ENCODE measurements at places on chromosomes 13 and 19. TPM values are rescaled to one million over a fixed set of nuclear protein-coding genes. Genes with fewer than 3 reads are reported as not detected.

DNA sequence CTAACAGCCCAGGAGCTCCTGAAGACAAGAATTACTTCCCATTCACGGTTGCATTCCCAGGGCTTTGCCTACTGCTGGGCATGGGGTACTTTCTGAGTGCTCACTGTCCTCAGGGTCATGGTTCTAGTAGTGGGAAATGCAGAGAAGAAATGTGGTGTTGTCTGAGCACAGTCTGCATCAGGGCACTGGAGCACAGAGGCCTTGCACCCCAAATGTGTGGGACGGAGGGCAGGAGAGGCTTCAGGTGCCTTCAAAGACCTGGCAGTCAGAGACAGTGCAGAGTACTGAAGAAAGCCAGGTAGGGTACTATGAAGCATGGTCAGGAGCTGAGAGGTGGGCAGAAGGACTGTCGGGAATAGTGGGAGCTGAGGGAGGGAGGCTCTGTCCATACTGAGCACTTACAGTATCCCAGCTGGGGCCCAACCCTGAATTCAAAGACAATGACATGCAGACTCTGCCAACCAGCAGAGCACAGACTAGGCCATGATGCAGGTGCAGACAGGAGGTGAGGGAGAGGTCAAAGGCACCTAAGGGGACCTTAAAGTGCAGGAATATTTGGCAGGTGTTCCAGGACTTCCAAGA, 144.4 kb downstream of the USP12 start:
- no peak for DNase-seq

DNA sequence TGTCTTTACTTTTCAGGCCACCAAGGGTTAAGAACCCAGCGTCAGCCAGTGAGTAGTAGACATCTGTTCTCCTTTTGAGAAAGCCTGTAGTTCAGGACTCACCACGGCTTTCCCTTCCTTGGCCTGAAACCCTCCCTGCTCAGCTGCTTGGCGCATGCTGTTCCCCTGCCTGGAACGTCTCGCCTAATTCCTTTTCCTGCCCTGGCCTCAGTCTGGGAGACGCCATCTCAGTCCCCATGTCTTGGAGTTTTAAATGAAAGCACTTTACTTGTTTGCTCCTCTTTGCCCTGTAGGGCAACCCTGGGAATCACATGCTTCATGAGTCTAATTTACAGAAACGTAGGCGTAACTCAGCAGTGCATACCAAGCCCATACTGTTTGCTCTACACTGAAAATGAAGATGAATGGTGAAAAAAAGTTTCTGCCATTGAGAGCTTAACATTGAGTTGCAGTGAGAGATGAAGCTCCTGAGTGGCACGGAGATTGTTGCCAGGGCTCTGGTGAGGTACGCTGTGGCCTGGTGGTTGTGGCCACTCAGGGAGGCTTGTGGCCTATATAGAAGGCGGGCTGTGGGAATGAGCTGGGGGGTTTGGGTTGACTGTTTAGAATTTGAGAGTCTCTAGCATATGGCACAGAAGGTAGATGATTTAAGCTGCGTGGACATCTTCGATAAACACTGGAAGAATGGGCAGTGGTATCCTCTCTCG, 52.8 kb downstream of the GATAD2A start:
- DNase-seq: no peak

DNA sequence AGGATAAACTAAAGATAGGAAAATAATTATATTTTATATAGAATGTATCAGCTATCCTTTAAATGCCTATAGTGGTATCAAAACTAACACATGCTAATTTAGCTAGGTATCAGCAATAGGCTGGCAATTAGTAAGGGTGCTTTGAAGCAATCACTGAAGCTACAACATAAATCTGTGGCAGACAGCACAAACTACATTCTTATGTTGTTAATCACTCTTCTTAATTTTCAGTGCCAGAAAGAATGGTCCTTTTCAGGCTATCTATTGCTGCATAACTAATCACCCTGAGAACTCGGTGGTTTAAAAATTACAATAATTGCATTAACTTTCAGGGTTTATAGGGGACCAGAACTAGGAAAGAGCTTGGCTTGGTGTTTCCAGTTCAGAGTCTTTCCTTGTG, 963.1 kb downstream of the EFNB2 start:
- no peak for DNase-seq

Gene CEACAM3
- not detected for total RNA-seq

Gene DOCK9
- total RNA-seq: 126 TPM

- no peak for DNase-seq
Observed at GRCh38 chr19:41616792-41617621, 9.9 kb downstream of the CEACAM4 start.

GRCh38 chr13:33426131-33426530, 140.6 kb upstream of the STARD13 start:
- DNase-seq: no peak

GRCh38 chr19:32672841-32673240, 2.1 kb downstream of the ANKRD27 start:
- no peak for DNase-seq

DNA sequence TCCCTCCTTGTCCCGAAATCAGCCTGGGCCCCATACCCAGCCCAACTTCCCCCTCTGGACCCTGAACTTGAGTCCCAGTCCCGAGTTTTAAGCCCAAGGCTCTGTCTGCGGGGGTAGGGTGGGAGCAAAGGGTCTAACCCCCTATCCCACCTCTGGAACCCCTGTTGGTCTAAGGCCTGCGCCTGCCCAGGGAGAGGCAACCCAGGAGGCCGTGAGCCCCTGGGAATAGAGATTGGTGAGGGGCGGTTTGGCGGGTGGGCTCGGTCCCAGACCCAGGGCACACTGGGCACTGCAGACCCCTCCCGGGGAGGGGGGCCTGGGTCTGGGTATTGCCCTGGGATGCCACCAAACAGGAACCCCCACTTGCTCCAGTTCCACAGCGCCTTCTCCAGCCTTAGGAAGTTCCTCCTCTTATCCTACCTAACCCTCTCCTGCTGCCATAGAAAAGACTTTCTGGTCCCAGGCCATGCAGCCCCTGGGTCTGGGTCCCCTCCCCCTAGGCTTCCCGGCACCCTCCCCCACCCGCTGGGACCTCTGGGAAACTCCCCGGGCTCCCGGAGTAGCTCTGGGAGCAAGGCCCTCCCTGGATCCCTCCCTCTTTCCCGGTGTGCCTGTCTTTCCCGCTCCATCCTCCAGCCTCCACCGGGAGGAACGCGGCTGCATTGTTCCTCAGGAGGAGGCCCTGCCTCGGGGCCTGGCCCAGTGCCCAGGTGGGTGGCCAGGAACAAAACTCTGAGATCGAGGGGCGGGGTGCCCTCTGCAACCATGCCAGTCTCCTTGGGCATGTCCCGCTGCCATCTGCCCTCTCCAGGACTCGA, 33.6 kb upstream of the NANOS3 start:
- peak; percentile 47 for DNase-seq

Gene LRRC63
- total RNA-seq: 0.11 TPM

- DNase-seq: no peak
Observed at GRCh38 chr13:85671336-85671735, 127.9 kb downstream of the SLITRK6 start.

GRCh38 chr19:19900139-19900728, 512 bp upstream of the ZNF93 start:
- DNase-seq: no peak

DNA sequence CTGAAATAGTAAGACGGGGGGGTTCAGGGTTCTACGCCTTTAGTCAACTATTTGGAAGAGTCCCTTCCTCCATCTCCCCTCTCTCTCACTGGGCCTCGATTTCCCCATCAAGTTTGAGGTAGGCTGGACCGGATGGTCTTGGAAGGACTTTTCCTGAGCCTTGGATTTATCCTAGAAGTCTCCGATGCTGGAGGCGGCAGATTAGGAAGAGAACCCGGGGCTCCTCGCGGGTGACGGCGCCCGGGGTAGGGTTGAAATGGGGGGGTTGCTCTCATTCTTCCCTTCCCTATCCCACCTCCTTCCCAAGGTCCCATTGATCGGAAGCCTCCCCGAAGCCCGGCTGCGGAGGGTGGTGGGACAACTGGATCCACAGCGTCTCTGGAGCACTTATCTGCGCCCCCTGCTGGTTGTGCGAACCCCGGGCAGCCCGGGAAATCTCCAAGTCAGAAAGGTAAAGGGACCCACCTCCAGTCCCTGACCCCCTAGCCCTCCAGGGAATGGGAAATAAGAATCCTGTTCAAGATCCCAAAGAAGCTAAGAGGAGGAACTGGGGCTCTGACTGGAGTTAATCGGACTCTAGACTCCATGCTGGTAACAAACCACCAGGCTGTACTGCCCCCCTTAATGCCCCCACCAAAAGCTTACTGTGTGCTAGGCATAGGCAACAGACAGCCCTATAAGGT, 781 bp downstream of the QPCTL start:
- DNase-seq: peak; percentile 79

DNA sequence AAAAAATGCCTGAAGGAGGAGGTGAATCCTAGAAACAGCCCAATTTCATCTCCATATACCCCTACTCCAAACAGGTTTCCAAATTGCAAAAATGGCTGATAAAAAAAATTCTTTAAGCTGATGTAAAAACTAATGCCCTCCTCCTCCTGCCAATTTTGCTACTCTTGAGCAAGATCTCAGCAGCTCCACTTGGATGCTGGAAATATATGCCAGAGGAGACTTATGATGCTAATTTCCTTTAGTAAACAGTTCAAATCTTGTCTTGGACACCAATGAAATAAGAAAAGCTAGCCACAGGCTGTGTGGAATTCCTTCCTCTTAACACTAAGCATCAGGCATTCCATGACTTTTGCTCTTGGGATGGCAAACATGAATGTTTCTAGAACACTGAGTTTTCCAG, 67.5 kb downstream of the INSR start:
- no peak for DNase-seq

GRCh38 chr13:112034231-112034630, 32.7 kb upstream of the SOX1 start:
- DNase-seq: no peak

- peak; percentile 91 for DNase-seq
Observed at GRCh38 chr19:14536926-14537692, 7.7 kb downstream of the TECR start.

GRCh38 chr19:46848389-46848788, 2.3 kb downstream of the AP2S1 start:
- no peak for DNase-seq

Gene RNU6-9
- not detected for total RNA-seq

DNA sequence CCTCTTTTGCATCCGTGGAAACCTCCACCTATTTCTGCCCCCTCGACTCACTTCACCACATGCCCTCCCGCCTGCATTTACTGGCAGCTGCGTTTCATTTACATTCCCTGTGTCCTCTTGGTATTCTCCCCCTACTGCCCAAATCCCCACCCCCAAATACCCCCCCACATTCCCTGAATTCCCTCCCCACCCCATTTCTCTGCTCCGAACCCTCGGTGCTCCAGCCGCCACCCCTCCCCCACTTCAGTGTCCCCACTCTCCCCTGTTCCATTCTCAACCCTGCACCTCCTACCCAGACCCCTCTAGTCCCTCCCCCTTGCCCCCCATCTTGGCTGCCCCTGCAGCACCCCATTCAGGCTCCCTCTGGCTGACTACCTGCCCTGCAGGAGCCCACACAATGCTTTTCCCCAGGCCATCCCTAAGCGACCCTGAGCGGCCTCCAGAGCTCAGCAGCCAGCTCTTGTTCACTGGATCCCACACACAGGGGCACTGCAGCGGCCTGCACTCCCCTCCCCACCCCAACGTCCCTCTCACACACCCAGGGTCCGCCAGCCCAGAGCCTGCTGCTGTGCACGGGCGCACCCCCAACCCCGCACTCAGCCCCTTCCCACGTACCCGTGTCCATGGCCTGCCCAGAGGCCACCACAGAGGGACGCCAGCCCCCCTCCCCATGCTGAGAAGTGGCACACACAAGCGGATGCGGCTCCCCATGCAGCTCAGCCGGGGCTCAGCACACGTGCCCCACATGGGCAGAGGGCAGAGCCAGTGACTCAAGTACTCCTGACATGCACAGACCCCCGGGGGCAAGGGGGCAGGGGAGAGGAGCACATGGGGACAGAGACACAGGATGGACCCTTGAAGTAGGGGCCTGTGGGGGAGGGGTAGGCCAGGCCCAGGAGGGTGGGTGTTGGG, 26.3 kb downstream of the SHANK1 start:
- no peak for DNase-seq

DNA sequence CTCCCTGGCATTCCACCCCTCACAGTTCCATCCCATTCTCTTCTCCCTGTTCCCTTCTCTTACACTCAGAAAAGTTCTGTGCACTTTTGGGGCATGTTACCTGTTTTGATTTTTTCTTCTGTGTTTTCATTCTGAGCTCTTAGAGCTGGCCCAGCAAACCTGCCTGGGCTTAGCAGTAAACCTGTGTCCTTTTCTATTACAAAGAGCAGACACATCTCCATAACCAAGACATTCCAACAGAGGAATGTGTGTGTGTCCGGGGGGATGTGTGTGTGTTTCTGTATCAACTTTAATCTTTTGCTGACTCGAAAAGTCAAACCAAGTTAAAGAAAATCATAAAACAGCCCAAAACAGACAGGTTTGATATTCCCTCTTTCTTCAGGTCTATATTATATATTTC, 49.1 kb upstream of the SOX21 start:
- DNase-seq: no peak

Gene ZNF543
- 17.2 TPM for total RNA-seq
